ENCODE measurements at places on chromosomes 7 and 10. TPM values are rescaled to one million over a fixed set of nuclear protein-coding genes. Genes with fewer than 3 reads are reported as not detected.
A peak's percentile ranks its signal among the peaks of the same experiment; 100 is the strongest.

C10orf71 gene
- not detected for polyA plus RNA-seq

LIPF gene
- polyA plus RNA-seq, result not detected

CLIP2 gene
- polyA plus RNA-seq, result 9.6 TPM

TAS2R41 gene
- not detected for polyA plus RNA-seq

PCBD1 gene
- polyA plus RNA-seq, result 43.5 TPM

BMS1 gene
- 7.8 TPM for polyA plus RNA-seq

DNA sequence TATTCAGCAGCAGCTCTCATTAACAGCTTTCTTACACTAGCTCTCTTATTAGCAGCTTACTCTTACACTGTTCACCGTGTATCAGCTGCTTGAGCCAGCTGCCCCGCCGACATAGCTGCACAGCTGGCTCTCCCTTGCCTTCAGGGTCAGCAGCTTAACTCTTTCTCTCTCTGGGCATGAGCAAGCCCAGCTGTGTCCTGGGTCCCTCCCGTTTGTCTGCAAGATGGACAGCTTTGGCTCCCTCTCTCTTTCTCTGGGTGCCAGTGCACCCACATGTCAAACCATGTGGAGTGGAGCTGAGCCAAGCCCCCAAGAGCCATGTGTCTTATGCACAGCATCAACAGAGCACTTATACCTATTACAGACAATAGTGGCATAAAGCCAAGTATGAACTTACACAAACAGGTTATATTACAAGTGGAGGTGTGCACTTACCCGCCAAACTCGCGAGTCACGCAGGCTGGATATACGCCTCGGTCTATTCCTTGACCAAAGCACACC lies 35.7 kb upstream of the MTPAP start:
- peaks cover 4% of the 10 kb centered on the region for H3K27me3 ChIP-seq
- H3K36me3 ChIP-seq, result no peaks in the 10 kb centered on the region
- no peak overlapping the region for H3K4me3 ChIP-seq
- DNase-seq, result peak; percentile 48

DNA sequence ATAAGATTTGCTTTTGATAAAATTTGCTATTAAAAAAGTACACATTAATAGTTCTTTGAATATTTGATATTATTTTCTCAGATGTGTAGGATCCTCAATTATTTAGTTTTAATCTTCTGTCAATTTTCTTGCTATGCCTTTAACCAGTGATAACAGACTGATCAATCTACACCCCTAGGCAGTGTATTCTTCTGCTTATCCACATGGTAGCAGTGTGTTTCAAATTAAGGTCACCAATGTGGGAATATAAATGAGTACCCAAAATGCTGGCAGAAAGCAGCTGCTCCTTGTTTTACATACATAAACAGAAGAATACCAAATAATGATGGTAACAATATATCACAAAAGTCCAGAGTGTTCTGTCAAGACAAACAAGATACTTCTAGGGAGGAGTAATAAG lies 87.0 kb downstream of the SKAP2 start:
- H3K27me3 ChIP-seq, result no peaks in the 10 kb centered on the region
- no peak overlapping the region for H3K4me3 ChIP-seq
- H3K36me3 ChIP-seq, result no peaks in the 10 kb centered on the region
- DNase-seq, result no peak

DNA sequence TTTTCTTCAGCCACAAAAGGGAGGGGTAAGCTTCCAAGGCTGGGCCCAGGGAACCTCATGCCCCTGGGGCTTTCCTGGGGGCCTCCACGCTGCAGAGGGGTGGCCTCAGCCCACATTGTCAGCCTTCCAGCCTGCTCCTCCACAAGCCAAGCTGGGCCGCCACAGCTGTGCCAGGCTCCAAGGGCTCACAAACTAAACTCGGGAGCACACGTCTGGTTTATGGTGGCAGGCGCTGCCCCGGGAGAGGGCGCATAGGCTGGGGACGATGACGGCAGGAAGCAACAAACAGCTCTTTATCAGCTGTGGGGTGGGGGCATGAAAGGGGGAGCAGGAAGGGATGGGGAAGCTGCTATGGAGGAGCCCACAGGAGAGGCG lies 6.3 kb upstream of the CDH23 start:
- H3K27me3 ChIP-seq, result peaks cover 15% of the 10 kb centered on the region
- H3K4me1 ChIP-seq, result no peaks in the 10 kb centered on the region
- DNase-seq, result no peak
- no peak overlapping the region for H3K4me3 ChIP-seq
